ENCODE measurements at places on chromosomes 5 and 9. TPM values are rescaled to one million over a fixed set of nuclear protein-coding genes. Genes with fewer than 3 reads are reported as not detected.

DNA sequence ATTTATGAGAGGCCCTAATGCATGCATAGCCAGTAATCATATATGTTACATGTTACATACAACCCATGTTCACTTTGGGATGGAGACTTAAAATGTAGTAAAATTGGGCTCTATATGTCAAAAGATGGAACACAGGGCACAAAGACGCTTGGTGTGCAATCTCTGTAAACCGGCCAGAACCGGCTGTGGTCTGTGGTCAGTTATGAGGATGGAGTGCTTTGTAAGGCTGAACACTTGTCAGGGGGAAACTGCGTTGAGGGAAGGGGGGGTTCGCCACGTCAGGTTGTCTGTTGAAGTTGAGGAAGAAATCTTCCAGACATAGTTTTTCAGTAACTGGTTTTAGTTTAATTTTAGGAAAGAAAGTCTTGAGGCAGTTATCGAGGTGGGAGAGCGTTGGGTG, 2.7 kb upstream of the CKMT2 start:
- DNase-seq = no peak

- no peak for DNase-seq
Observed at GRCh38 chr5:149581931-149582768, 852 bp downstream of the ARHGEF37 start.

DNA sequence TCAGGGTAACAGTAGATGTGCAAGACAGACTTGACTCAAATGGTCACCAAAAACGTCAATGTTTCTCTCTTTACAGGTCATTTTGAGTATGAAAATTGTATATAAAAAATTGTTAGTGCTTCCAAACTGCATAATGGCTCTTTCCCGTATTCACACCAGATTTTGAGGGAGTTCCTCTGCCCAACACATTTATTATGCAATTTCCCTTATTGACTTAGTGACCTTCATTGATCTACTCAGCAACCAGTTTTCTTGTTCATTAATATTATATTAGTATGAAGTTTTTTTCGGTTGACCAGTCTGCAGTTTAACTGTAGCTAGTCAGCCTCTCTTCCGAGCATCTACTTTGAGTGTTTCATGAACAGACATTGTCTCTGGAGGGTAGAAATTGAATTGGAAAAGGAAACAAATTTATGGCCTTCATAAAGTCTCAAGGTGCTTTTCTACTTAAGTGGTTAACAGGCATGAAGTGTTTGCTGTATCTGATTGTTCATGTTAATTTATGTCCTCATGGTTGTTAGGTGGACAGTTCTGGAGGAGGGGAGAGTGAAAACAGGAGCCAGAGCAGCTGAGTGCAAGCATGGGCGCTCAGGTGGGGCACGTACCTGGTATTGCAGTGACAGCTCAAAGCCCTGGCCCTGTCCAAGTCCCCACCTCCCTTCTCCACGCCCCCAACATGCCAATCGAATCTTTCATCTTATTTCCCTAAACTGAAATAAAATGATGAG, 240.2 kb downstream of the RFK start:
- DNase-seq = peak; percentile 27

DNA sequence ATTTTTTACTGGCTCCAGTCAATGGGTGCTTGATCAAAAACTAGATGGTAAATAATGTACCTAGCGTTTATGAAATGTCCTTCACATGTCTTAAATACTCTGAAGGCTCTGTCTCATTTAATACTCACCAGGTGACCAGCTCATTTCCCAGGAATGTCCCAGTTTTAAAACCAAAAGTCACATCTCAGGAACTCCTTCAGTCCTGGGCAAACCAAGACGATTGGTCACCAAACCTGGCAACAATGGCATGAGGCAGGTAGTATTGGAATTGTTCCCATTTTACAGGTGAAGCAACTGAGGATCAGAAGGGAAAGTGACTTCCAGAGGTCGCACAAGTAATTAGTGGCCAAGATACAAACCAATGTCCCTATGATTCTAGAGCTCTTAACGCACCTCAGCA, 27.7 kb downstream of the SMIM23 start:
- DNase-seq = no peak

- no peak for DNase-seq
Observed at GRCh38 chr5:57360871-57361270, 121.7 kb downstream of the ACTBL2 start.

- no peak for DNase-seq
Observed at GRCh38 chr9:71769175-71770161, 1.2 kb upstream of the CEMIP2 start.

DNA sequence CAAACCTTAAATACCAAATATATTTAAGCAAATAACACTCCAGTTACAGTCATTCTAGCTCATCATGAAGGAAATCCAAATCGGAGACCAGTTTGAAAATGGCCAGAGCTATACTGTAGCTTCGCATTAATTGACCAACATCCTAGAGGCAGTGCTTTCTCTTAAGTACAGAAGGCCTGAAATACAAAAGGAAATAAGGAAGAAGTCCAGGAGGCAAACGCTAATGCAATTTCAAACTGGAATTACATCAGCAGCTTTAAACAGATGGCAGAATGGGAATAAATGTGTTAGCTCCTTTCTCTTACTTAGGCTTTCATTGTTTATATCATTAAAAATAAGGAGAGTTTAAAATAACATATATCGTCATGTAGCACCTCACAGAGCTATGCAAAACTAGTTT, 197.0 kb downstream of the SEC61B start:
- DNase-seq = no peak

DNA sequence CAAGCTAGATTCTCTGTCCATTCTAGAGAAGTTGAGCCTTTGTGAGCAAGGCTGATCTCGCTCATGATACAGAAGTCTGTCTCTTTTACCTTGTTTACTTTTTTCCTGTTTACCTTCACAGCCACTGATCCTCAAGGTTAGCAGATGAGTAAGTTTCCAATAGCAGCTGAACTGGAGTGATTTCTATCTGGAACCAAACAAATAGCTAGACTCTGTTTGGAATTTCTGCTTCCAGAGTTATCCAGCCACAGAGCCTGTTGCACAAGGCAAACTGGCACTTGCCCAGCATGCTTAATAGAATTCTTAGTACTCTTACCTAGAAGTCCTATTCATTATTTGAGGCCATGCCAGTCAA, 12.8 kb upstream of the PANK3 start:
- peak; percentile 66 for DNase-seq

- no peak for DNase-seq
Observed at GRCh38 chr5:75365740-75366139, 28.7 kb downstream of the HMGCR start.

DNA sequence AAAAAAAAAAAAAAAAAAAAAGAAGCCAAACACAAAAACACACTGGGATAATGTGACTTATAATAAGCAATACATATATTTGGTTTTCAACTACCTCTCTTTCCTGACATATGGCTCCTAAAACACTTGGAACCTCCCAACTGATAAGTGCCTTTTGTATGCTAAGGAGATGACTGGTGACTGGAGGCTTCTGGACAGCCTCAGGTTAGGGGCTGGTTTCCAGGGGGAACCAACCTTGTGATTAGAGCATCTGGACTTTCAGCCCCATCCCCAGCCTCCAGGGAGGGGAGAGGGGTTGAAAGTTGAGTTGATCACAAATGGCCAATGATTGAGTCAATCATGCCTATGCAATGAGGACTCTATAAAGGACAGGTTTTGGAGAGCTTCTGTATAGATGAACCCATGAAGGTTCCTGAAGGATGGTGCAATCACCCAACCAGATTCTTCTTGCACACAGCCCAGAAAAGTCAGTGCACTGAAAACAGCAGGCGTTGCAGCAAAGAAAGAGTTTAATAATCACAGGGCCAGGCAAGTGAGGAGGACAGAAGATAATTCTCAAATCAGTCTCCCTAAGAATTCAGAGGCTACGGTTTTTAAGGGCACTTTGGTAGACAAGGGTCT, 276.7 kb downstream of the AUH start:
- DNase-seq = no peak

- DNase-seq = no peak
Observed at GRCh38 chr5:156800929-156801328, 49.2 kb upstream of the PPP1R2B start.

GRCh38 chr9:95670122-95670521, 153.4 kb upstream of the PTCH1 start:
- no peak for DNase-seq

- DNase-seq = no peak
Observed at GRCh38 chr5:137399911-137400310, 99.2 kb downstream of the SPOCK1 start.

- DNase-seq = no peak
Observed at GRCh38 chr9:133560311-133560710, 25.8 kb downstream of the ADAMTSL2 start.

DNA sequence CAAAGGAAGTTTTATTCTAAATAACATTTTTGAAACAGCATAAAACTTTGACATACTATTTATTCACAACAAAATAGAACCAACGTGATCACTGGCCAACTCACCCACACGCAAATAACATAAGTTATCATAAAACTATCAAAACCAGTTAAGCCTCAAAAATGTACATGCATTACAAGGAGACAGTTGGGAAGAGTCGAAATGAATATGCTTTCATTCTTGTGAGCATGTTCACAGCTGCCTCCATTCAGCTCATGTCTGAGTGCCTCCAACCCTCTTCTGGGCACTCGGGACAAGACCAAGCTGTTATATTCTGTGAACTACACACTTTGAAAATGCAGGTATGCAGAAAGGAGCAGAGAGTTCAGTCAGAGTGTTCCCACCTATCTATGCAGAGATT, 284.9 kb downstream of the BNC2 start:
- DNase-seq = no peak

GRCh38 chr5:176810687-176811501, 535 bp downstream of the UNC5A start:
- DNase-seq = no peak

GRCh38 chr5:38433160-38433861, 123.1 kb downstream of the LIFR start:
- no peak for DNase-seq

DNA sequence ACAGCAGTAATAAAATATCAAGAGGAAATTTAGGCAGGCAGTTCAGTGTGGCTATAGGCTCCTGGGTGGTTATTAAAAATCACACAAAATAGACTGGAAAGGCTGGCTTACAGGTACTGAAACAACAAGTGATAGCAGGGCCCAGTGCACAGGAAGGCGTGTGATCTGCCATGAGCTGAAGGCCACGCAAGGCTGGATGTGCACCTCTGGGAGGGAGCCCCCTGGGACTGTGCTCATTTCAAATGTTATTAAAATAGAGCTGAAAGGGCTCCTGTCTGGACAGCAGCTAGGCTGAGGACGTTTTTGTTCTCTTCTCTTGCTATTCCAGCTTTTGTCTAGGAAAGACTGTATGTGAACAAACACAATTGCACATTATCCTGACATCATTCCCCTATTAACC, 324.3 kb upstream of the RFX3 start:
- DNase-seq = no peak

GRCh38 chr9:38074441-38074961, 5.5 kb upstream of the SHB start:
- no peak for DNase-seq

GRCh38 chr5:171323806-171324632, 15.0 kb downstream of the TLX3 start:
- no peak for DNase-seq

- no peak for DNase-seq
Observed at GRCh38 chr5:152270096-152270495, 135.0 kb downstream of the NMUR2 start.

- no peak for DNase-seq
Observed at GRCh38 chr9:35114113-35114839, 1.4 kb downstream of the ATOSB start.

GRCh38 chr9:127216888-127217217, 47.7 kb upstream of the GARNL3 start:
- no peak for DNase-seq

GRCh38 chr9:93910598-93910997, 44.6 kb downstream of the BARX1 start:
- no peak for DNase-seq

GRCh38 chr9:21923694-21924093, 70.5 kb downstream of the CDKN2A start:
- no peak for DNase-seq

- no peak for DNase-seq
Observed at GRCh38 chr9:132744881-132745755, 74.9 kb downstream of the GTF3C4 start.

DNA sequence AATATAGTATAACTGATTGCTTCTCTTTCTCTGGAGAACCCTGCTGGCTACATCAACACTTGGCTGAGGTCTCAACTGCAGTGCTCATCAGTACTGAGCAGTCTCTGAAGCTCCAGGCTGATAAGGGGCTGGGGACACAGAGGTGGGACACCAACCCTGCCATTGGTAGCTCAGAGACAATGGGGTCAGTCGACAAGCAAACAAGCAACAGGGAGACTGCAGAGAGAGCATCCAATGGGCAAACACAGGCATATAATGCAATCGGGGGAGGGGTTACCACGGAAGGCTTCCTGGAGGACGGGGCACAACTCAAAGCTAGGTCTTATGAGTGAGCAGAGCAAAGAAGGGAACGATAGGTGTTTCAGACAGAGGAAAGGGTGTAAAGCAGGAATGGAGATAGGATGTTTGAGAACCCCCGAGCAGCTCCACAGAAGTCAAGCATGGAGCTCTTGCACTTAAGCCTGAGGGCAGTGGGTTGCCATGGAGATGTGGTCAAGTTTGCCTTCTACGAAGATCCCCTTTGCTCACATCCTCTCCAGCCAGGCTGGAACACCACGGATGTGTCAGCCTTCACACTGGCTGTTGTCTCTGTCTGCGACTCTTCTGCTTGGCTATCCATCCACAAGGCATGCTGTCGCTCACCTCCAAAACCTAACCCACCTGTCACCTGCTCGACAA, 21.5 kb upstream of the AKNA start:
- DNase-seq = no peak

DNA sequence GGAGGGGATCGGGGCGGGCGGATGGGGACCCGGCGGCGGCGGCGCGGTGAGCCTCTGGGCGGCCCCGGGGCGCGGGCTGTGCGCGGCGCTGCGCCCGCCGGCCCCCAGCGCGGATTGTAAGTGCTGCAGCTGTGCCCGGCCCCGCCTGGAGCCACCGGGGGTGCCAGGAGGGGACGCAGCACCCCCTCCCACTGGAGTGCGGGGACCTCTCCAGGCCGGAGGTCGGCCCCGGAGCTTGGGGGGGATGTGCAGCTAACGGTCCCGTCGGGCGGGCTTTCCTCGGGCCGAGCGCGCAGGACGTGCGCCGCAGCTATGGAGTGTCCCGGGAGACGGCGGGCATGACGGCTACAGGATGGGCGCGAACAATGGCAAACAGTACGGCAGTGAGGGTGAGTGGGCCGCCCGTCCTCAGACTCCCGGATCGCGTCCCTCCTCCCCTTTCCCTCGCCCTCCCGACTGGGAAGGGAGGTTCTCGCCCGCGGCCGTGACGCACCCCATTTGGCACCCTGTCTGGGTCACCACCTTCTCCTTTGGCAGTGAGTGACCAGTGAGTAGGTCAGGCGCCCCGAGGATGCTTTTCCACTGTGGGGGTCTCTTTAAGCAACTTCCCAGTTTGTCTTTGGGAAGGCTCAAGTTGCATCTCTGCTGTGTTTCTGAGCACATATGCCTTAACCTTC, 483 bp downstream of the FBXL7 start:
- DNase-seq = no peak

CDC20B gene
- not detected for total RNA-seq

CTXN3 gene
- not detected for total RNA-seq

CARD9 gene
- total RNA-seq = 1.4 TPM

CD274 gene
- total RNA-seq = 16.1 TPM

CFAP157 gene
- not detected for total RNA-seq

NIPAL4 gene
- total RNA-seq = 5.6 TPM

ZNF622 gene
- 47.2 TPM for total RNA-seq

LECT2 gene
- not detected for total RNA-seq

SPATA9 gene
- 0.36 TPM for total RNA-seq

MAMDC2 gene
- total RNA-seq = 6.6 TPM

LPAR1 gene
- 13.0 TPM for total RNA-seq

LCN9 gene
- total RNA-seq = not detected

ETF1 gene
- total RNA-seq = 125 TPM

WNT8A gene
- not detected for total RNA-seq

NPR3 gene
- 0.14 TPM for total RNA-seq

SPATA6L gene
- total RNA-seq = 1.7 TPM

MARVELD2 gene
- 13.1 TPM for total RNA-seq
